ENCODE measurements at places on chromosomes 3 and 15. TPM values are rescaled to one million over a fixed set of nuclear protein-coding genes. Genes with fewer than 3 reads are reported as not detected.
A peak's percentile ranks its signal among the peaks of the same experiment; 100 is the strongest.

ISY1 gene
- total RNA-seq, result 50.6 TPM

AP3B2 gene
- not detected for total RNA-seq

DNA sequence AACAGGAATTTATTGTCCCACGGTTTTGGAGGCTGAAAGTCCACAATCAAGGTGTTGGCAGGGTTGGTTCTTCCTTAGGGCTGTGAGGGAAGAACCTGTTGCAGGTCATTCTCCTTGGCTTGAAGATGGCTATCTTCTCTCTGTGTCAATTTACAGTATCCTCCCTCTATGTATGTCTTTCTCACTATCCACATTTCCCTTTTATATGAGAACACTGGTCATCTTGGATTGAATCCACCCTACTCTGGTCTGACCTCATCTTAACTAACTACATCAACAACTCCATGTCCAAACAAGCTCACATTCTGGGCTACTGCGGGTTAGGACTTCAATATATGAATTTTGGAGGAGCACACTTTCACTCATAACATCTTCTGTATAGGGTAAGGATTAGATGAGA is 61.9 kb downstream of the CLDN1 start:
- DNase-seq, result no peak

DNA sequence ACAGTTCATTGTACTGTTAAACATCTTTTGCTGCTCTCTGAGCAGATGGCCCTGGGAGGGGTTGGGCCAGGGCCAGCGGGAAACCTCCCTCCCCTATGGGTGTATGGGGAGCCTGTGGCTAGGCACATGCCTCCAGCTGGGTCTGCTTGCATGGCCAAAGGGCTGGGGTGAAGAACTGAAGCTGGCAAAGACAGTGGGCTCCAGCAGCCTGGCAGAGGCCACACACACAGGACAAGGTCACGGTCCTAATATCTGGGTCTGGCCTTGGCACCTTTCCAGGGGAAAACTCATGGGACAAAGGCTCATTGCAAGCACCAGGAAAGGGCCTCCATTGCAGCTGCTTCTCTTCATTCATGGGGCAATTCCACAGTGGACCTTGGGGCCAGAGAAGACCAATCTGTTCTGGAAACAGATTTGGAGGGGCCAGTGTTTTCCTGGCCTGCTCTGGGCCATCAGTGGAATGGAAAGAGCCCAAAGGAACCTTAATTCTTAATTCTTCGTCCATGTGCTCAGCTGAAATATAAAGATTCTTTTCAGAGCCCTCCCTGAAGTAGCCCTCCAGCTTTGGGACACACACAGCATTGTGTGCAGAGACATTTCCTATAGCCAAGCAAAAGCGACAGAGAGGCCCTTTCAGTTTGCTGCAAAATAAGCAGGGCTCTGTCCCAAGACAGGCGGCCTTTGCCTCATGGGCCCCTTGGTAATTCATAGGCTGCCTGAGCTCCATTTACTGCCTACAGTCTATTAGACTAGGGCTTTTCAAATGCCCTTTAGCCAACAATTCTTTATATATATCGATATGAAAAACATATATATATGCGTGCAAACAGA is 11.3 kb upstream of the LIMD1 start:
- no peak for DNase-seq

DNA sequence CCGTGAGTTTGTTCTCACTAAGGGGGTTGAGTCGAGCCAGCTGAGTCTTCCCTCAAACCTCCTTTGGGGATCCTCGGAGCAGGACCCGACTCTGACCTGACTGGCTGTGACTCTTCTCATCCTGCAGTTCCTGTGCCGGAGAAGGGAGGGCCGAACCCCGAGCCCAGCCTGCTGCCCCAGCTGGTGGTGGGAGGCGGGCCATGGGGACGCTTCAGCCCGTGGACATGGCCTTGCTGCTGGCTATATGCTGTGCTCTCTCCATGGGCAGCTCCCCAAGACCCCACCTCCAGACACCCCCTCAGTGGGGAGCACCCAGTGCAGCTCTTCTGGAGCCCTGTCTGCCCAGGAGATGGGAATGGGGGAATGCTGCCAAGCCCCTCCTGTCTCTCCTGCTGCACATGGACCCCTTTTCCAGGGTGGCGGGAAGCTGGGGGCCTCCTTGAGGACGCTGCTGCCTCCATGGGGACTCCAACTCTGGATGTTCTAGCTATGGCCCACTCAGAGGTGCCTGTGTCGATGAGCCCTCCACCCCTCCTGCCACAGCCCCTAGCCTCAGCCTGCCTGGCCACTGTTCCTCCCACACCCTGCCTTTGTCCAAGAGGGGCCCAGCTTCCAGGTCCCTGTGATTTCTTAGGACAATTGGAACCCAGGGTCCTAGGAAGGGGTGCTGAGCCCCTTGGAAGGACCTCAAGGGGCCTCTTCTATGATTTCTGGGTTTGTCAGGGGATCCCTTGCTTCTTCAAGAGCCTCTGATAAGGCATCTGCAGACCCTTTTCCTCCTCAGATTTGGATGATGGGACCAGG is 12.8 kb downstream of the C15orf39 start:
- no peak for DNase-seq

DNA sequence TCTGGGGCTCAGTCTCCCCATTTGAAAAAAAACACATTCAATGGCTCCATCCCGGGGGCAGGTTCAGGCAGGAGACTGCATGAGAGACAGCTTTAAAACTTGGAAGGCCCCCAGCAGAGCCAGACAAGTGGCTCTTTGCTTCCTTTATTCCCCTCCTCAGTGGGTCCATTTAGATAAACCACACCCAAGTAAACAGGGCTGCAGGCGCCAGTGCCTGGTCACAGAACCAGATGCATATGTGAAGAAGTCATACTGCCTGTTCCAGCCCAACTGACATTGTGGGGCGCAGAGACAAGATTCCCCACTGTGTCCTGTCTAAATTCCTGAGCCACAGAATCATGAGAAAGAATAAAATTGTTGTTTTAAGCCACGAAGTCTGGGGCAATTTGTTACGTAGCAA is 9.0 kb downstream of the FBN1 start:
- DNase-seq, result peak; percentile 77

Measured in HFFc6 (cell line).